ENCODE measurements at places on chromosomes 16 and 17. TPM values are rescaled to one million over a fixed set of nuclear protein-coding genes. Genes with fewer than 3 reads are reported as not detected.

SLC13A2 gene
- not detected for total RNA-seq

HBZ gene
- not detected for total RNA-seq

DNA sequence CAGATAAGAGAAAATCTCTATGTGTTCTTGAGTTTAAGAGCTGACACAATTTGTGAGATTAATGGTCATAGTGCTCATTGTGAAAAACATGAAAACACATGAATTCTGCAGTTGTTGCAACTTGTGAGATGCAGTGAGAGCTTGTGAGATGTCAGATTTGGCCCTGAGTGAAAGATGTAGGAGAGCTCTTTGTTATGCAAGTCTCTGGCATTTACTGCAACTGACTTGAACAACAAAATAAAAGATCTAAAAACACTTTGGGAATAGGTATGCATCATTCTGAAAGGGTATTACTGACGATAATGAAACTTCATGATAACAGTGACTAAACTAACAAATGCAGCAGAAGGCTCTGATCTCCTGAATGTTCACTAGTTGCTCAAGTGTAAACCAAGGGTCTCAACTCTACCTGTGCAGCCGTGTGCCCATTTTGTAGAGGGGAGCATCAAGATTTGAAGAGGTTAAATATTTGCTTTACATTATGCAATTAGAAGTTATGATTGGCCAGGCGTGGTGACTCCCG lies 50.8 kb upstream of the SMIM36 start:
- no peak for DNase-seq

CRISPLD2 gene
- total RNA-seq: 3.3 TPM

GRCh38 chr16:29124828-29125227 lies 140.0 kb downstream of the LAT start:
- DNase-seq: no peak

Data from kidney epithelial cell (primary cell).